ENCODE measurements at places on chromosomes 7 and 10. TPM values are rescaled to one million over a fixed set of nuclear protein-coding genes. Genes with fewer than 3 reads are reported as not detected.

The PROSER2 gene
- total RNA-seq: 10.3 TPM

The FAM25A gene
- total RNA-seq: not detected

The CADPS2 gene
- 17.2 TPM for total RNA-seq

The KCNH2 gene
- total RNA-seq: 0.27 TPM

The TAF3 gene
- total RNA-seq: 3.4 TPM

The GRID2IP gene
- total RNA-seq: not detected

GRCh38 chr10:112259688-112260087 is 23.5 kb upstream of the TECTB start:
- no peak for DNase-seq

- no peak for DNase-seq
These were observed 62.3 kb downstream of the FAM53B start for GRCh38 chr10:124681626-124682552.

GRCh38 chr7:101676956-101677355 is 47.9 kb upstream of the MYL10 start:
- DNase-seq: no peak

- no peak for DNase-seq
These were observed 219.2 kb upstream of the PPP2R2D start for GRCh38 chr10:131681656-131682055.

GRCh38 chr7:36115448-36116321 is 37.4 kb upstream of the EEPD1 start:
- peak; percentile 6 for DNase-seq

GRCh38 chr10:104330168-104331110 is 7.8 kb downstream of the ITPRIP start:
- DNase-seq: peak; percentile 38

- DNase-seq: no peak
These were observed 39.7 kb upstream of the MTPN start for GRCh38 chr7:136016649-136017395.

GRCh38 chr10:119391440-119392251 is 150.9 kb downstream of the RGS10 start:
- DNase-seq: no peak

- no peak for DNase-seq
These were observed 179.9 kb upstream of the CXCL12 start for GRCh38 chr10:44564790-44565189.

DNA sequence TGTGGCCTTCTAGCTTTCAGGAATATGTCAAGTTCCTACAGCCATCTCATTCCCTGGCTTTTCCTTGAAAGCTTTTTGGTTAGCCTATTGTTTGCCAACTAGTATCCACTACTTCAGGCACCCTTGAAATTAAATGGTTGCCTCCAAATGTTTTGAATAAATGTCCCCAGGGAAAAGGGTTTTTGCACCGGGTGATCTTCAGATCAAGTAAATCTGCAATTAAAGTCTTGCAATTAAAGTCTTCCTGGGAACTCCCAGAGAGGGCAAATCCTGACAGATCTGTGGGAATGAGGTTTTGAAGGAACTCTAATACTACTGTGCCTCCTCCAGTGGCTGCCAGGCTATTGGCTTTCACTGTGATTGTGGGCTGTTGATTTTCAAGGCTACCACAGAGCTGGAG is 17.7 kb upstream of the ZNRF2 start:
- no peak for DNase-seq

GRCh38 chr10:79243181-79244067 is 103.8 kb upstream of the PPIF start:
- no peak for DNase-seq

Data from NCI-H460 (cell line).